B cell (primary cell): ENCODE measurements at places on chromosomes 2 and 18. TPM values are rescaled to one million over a fixed set of nuclear protein-coding genes. Genes with fewer than 3 reads are reported as not detected.

DNA sequence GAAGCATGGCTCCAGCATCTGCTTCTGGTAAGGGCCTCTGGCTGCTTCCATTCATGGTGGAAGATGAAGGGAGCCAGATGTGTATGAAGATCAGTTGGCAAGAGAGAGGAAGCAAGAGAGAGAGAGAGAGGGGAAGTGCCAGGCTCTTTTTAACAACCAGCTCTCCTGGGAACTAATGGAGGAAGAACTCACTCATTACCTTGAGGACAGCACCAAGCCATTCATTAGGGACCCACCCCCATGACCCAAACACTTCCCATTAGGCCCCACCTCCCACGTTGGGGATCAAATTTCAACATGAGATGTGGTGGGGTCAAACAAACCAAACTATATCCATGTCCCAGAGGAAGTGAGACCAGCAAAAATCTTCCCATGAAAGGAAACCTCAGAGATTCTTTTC lies 124.8 kb upstream of the SIX2 start:
- no peak for DNase-seq

DNA sequence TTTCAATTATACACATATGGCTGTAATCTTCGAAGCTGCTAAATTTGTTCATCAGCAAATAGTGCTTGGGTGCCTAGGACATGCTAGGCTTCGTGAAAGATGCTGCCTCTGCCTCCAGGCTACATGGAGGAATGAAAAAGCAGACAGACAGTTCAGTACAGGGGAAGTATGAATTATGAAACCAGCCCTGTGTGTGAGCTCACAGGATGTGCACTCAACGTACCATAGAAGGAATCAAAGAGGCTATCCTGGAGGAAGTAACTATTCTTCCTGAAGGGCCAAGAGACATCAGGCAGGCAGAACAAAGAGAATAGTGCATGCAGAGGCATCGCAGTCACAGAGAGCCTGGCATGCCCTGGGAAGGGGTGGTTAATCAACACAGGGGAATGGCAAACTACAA lies 61.4 kb downstream of the DYM start:
- DNase-seq = no peak

Gene ERFE
- polyA plus RNA-seq = not detected in 2 replicates

Gene DNAH6
- 0.01 and 0.30 TPM in 2 replicates for polyA plus RNA-seq

Gene KCNF1
- polyA plus RNA-seq = not detected in 2 replicates

GRCh38 chr2:128447538-128447995 lies 128.9 kb upstream of the HS6ST1 start:
- DNase-seq = no peak

Gene HNMT
- 0.09 and 0.24 TPM in 2 replicates for polyA plus RNA-seq

Gene TRMT61B
- 15.0 and 15.5 TPM in 2 replicates for polyA plus RNA-seq

Gene TXNDC2
- 0.07 TPM in 1 of 2 replicates, not detected in the other for polyA plus RNA-seq

Gene TMEM37
- polyA plus RNA-seq = not detected in 2 replicates

Gene UGT1A5
- polyA plus RNA-seq = not detected in 2 replicates

- DNase-seq = no peak
Measured at GRCh38 chr18:49707599-49707998, 105.7 kb downstream of the ACAA2 start.

DNA sequence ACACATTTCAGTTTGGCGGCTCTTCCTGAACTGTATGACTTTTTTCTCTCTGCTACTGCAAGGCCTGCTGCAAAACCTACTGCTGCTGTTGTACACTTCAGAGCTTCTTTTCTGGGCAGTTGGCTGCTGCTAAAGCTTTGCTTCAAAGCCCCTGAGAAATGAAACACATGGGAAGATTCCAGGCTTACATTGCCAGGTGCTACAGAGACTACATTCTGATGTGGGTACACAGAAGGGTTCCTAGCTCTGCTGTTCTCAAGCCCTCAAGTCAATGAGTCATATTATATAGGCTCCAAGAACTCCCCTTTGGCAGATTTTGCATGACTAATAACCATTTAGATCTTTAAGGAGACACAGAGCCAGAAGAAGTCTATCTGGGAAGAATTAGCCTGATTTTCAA lies 12.9 kb upstream of the PGAP1 start:
- DNase-seq = no peak

- no peak for DNase-seq
Measured at GRCh38 chr2:204449977-204450376, 95.3 kb upstream of the PARD3B start.

Gene GREB1
- 0.04 and 0.07 TPM in 2 replicates for polyA plus RNA-seq

DNA sequence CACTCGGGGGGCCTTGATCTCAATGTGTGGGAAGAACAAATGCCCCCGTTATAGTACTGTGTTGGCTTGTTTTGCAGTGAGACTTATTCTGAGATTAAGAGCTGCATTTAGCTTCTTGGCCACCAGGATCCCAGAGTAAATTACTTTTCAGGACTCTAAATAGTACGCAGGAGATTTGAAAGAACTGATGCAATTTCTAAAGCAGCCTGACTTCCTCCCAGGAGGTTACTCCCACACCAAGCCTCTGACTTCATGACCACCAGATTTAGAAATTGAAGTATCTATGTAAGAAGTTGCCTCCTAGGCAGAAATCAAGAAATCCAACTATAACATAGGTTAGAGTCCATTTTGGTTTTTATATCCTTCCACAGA lies 67.0 kb downstream of the FEZ2 start:
- DNase-seq = no peak

DNA sequence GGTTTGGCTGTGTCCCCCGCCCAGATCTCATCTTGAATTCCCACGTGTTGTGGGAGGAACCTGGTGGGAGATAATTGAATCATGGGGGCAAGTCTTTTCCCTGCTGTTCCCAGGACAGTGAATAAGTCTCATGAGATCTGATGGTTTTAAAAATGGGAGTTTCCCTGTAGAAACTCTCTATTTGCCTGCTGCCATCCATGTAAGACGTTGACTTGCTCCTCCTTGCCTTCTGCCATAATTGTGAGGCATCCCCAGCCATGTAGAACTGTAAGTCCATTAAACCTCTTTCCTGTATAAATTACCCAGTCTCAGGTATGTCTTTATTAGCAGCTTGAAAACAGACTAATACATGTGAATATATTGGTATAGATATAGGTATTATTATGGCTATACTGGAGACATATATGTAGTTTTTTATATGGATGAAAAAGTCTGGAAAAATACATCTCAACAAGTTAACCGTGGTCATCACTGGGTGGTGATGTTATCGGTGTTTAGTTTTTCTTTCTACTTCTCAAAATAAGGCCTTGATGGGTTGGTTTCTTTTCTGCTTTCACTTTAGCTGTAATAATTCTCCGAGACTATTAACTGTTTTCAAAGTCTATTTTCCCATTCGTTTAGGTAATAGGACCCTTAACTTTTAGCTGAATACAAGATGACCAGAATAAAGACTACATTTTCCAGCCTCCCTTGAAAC lies 39.1 kb upstream of the NCOA1 start:
- DNase-seq = no peak

GRCh38 chr18:59923539-59924196 lies 23.9 kb downstream of the PMAIP1 start:
- DNase-seq = no peak

DNA sequence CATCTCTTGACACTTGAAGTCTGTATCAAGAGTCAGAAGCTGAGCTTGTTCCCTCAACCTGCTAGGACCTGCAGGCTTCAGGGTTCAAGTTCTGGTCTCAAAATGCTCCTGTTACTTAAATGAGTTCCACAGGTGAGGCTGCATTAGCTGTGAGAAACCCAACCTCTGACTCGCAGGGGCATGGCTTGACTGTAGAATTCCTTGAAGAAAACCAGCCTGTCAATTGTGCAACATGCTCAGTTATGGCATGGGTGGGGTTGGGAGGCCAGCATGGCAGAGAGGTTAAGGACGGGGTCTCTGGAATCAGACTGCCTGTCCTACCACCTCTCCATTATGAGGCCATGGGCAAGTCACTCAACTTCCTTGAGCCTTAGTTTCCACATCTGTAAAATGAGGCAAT lies 235.8 kb downstream of the EN1 start:
- DNase-seq = no peak

Gene CRYBA2
- polyA plus RNA-seq = not detected in 2 replicates
